ENCODE measurements at places on chromosomes 7 and 10.

DNA sequence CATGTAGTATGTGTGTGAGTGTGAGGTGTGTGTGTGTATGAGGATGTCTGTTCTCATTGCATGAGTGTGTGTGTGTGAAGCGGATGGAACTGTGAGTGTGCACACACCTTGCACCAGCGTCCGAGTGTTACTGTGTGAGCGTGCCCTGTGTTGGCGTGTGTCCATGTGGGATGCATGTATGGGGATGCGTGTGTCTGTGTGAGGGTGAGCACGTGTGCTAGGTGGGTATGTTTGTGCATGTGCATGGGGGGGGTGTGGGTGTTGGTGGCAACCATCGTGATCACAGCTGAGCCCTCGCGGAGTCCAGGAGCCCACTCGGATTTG, 6.4 kb downstream of the KNDC1 start:
- DNase-seq = no peak

GRCh38 chr7:157900011-157900410, 563.2 kb downstream of the DNAJB6 start:
- DNase-seq = no peak

GRCh38 chr10:109695988-109696387, 227.3 kb downstream of the XPNPEP1 start:
- DNase-seq = no peak

GRCh38 chr7:120738816-120739215, 119.1 kb downstream of the TSPAN12 start:
- no peak for DNase-seq

- DNase-seq = no peak
Observed at GRCh38 chr10:30436191-30436611, 2.2 kb downstream of the MAP3K8 start.

GRCh38 chr7:140440593-140440992, 36.7 kb downstream of the RAB19 start:
- no peak for DNase-seq

GRCh38 chr10:99843310-99843709, 60.9 kb downstream of the ABCC2 start:
- DNase-seq = no peak

DNA sequence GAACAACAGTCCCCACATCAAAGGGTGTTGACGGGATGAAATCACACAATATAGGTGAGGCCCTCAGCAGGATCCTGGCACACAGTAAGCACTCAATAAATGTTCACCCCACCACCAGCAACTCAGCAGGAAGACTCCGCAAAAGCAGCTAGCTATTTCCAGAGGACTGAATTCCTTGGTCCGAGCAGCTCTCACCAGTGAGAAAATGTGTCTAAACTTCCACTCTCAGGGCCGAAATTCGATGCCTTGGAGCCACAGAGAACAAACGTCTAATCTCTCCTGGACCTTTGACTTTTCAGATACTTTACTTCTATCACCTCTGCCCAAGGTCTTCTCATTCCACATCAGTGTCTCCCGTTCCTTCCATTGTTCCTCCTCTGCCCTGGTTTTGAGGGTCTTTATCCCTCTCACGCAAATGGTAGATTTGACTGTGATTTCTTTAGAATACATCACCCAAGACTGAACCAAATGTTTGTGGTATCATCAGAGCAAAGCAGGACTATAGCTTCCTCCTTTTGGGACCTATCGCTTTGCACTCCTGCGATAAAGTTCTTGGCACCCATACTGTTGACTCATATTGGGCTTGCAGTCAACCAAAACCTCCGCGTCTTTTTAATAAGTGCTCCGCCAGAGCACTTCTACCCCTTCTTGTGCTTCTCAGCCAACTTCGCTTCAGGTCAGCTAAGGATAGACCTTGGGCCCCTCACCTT, 903 bp upstream of the NT5C2 start:
- DNase-seq = peak; percentile 32

DNA sequence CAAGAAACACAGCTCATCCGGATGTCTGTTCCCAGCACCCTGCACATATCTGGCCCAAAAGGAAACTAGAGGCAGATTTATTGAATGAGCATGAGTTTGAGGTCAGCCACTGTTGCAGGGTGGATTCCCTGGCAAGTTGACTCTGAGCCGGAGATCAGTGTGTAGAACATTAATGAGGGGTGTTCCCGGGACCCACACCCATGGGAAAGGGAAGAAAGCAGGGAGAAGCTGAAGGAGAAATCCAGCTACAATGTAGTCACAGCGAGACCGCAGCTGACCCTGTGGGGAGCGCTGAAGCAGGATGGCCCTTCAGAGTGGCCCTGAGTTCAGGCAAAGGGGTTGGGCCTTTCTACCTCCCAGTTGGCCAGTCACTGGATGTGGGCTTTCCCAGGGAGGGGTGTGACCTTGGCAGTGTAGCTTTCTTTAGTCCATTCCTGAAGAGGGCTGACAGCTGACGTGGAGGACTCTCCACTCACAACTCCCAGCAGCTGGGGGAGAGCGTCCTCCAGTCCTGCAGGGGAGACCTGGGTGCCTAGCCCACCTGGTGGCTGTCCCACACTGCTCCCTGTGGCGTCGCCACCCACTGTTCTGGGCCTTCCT, 324.2 kb upstream of the ZMIZ1 start:
- no peak for DNase-seq

- DNase-seq = no peak
Observed at GRCh38 chr10:17003151-17003550, 126.5 kb downstream of the CUBN start.

- no peak for DNase-seq
Observed at GRCh38 chr10:119104654-119105015, 722 bp downstream of the DENND10 start.
